ENCODE measurements at places on chromosomes 11 and 22.

GRCh38 chr22:46362934-46363515 is 27.5 kb downstream of the TRMU start:
- DNase-seq = no peak

DNA sequence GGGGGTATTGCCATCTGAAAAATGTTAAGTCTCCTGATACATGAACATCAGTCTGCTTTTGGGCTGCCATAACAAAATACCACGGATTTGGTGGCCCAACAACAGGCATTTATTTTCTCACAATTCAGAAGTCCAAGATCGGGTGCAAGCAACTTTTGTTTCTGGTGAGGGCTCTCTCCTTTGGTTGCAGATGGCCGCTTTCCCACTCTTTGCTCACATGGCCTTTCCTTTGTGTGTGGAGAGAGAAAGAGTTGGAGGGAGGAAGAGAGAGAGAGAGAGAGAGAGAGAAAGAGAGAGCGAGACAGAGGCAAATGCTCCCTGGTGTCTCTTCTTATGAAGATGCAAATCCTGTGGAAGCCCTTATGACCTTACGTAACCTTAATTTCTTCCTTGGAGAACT is 2.5 kb upstream of the KRTAP5-2 start:
- no peak for DNase-seq

- DNase-seq = no peak
Measured at GRCh38 chr11:106161775-106162634, 84.5 kb downstream of the AASDHPPT start.

- DNase-seq = no peak
Measured at GRCh38 chr11:18016789-18017188, 3.9 kb upstream of the SERGEF start.

- DNase-seq = no peak
Measured at GRCh38 chr11:119375337-119376196, 5.9 kb downstream of the USP2 start.

Data from COLO829 (cell line).